ENCODE measurements at places on chromosomes 5 and 9.

GRCh38 chr9:7360513-7360912 is 439.1 kb downstream of the DMAC1 start:
- DNase-seq, result no peak

- no peak for DNase-seq
These were observed 176.6 kb downstream of the CACNA1B start for GRCh38 chr9:138053996-138054752.

DNA sequence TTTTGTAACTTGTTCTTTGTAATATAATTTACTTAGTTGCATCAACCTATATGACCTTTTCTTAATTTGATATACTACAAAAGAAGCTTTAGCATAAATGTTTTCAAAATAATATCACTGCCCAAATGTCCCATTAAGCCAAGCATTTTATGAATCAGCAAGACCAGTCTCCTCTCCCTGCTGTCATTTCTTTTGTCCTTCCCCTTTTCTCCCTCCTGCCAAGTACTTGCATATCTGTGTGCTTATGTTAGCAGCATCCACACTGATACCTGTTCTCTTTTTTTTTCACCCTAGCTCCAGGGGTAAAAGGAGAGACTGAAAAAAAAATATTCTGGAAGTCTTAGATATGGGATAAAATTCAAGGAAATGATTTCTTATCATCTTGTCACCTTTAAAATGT is 69.7 kb downstream of the ZSWIM6 start:
- DNase-seq, result peak; percentile 52

- no peak for DNase-seq
These were observed 16.1 kb downstream of the EQTN start for GRCh38 chr9:27280860-27281259.

DNA sequence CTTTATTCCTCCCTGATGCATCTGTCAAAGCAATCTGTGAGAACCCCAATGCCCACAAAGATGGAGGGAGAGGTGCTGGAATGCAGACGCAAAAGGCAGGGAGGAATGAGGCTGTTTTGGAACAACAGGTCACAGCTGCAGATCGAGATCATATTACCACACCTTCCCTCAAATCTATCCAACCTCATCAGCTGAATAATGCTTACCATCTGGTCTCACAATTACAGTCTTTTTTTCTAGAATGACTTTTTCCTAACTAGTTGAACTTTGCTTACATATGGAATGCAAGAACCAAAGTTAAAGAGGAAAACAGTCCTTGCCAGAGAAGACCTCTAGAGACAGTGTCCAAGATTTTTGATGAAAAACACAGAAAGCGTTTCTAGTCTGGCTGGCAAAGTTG is 158.1 kb downstream of the LPAR1 start:
- no peak for DNase-seq

DNA sequence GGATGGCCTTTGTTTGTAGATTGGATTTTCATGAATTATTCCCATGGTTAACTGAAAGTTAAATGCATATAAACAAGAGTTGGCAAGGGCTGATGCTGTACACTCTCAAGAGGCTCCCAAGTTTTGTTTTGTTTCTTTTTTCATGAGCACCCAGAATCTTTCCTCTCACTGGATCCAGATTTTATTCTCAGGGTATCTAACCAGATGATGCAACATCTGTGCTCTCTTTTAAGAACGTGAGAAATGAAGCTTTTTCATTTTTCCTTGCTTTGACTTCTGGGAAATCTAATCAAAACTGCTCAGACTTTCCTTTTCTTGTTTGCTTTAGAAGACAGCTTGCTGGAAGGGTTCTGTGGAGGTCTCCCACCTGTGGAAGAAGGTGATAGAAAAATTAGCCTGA is 142.7 kb upstream of the SLC12A2 start:
- no peak for DNase-seq

GRCh38 chr9:21060919-21061561 is 16.7 kb downstream of the IFNB1 start:
- peak; percentile 49 for DNase-seq

DNA sequence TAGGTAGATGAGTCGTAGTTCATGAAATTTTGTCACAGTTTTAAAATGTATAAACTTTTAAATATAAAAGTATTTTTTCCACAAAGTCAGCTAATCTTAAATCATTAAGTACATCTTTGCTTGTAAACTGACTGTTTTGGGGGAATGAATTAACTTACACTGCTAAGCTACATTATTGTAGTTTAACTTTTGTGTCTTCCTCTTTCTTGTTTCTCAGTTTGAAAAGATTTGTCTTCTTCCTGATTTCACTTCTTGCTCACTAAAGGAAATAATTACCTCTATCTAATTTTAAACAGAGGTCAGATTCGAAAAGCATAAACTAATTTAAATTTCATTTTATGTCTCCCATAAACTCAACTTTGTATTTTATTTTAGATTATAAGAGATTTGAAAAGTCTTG is 5.7 kb downstream of the NIPSNAP3B start:
- DNase-seq, result peak; percentile 37

DNA sequence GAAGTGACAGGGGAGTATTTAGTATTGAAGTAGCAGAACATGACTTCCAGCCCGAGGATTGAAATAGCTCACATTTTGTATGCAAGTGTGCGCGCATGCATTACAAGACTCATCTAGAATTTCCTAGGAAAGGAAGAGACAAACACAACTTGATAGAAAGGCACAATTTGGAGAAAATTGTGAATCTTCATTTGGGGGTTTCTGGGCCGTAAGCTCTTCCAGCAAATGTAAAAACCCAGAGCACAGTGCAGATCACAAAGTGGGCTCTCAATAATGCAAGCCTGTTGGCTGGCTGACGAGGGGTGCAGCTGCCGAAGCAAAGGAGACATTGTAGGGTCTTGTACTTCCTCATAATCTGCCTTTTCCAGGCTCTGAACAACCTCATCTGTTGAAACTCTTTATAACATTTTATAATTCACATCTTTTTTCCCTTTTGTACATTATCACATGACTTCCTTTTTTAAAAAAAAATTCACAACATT is 109.0 kb downstream of the BAAT start:
- peak; percentile 69 for DNase-seq

GRCh38 chr5:172792701-172793570 is 21.9 kb upstream of the DUSP1 start:
- no peak for DNase-seq

DNA sequence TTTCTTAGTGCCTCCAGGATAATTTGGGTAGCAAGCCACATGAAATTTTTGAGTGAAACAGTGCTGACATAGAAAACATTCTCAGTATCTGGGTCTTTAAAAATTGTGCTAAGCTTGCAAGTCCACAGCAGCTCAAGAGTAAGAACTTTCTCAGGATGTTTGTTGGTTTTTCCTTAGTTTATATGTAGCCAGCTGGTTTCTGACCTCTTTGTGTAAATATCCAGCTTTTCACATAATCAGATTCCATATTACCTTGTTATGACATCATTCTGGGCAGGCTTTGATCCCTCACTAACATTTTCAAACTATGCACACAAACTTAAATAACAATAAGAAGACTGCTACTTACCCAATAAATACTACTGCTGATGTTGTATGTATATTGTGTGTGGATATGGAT is 82.9 kb upstream of the VCAN start:
- DNase-seq, result no peak

DNA sequence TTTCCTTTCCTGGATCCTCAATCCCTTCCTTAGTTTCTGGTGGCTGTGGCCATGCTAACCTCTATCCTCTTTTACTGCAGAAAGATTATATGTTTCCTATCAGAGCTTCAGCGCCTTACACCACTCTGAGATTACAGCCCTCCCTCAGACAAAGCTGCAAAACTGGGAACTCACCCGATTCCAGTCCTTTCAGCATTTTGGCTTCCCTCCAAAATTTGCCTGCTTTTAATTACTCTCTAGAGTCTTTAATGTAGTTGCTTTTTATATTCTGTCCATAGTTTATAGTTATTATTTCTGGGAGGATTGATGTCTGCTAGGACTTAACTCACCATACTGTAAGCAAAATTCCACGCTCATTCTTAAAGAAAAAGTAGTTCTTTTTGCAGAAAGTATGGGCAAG is 110.2 kb downstream of the NSG2 start:
- DNase-seq, result no peak

GRCh38 chr5:128009403-128009802 is 74.2 kb upstream of the SLC12A2 start:
- DNase-seq, result no peak

Measured in pons (tissue), 1 donor.